ENCODE measurements at places on chromosomes 13 and 19.

GRCh38 chr19:52214241-52214640 is 24.4 kb downstream of the PPP2R1A start:
- peak; percentile 22 for DNase-seq

DNA sequence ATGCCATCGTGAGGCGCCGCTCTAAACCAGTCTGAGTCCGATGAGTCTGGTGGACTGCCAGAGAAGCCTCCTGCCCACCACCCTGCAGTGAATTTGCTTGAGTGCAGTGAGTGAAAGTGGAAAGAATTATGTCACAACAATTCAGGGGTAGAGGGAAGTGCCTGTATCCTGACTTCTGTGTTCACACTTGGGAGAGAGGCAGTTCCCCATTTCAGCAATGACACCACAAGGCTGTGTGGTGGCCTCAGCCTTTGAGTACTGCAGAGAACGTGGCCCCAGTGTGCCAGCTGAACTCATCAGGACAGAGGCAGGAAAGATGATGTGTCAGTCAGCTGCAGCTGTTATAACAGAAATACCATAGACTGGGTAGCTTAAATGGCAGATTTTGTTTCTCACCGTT is 155.6 kb downstream of the COG6 start:
- DNase-seq = no peak

GRCh38 chr13:37288057-37288720 is 182.7 kb upstream of the CSNK1A1L start:
- no peak for DNase-seq

- DNase-seq = no peak
These were observed 55.2 kb downstream of the VWA8 start for GRCh38 chr13:41905600-41906254.

DNA sequence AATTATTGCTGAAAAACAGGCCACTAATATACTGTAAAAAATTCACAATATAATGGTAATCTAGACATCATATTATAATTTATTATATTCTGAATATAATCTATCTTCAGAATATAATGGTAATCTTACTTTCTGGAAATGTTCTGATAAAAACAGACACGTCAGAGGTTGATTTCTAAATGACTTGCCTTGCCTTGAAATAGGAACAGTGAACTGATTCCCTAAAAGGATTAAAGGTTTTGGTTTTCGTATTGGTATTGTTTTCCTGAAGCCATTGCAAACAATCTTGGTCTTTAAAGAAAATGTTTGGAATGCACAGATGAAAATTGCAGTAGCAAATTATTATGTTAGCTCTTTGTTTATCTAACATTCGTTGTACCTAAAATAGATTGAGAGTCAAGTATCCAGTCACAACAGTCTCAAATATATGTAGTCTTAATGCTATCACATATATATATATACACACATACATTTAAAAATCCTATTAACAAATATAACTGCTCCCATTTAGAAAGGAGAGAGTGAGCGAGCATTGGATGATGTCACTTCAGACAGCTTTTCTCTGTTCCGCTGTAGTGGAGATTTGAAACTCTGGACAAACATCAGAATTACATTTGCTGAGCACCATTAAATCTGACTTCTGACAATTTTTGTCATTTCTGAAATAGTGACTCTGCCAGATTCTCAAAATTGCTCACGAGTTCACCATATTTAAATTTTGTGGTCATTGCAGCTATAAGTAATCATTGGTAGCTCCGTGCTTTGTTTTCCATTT is 1.7 kb downstream of the ITM2B start:
- no peak for DNase-seq

GRCh38 chr13:23952796-23953195 is 55.5 kb upstream of the C1QTNF9B start:
- DNase-seq = no peak

DNA sequence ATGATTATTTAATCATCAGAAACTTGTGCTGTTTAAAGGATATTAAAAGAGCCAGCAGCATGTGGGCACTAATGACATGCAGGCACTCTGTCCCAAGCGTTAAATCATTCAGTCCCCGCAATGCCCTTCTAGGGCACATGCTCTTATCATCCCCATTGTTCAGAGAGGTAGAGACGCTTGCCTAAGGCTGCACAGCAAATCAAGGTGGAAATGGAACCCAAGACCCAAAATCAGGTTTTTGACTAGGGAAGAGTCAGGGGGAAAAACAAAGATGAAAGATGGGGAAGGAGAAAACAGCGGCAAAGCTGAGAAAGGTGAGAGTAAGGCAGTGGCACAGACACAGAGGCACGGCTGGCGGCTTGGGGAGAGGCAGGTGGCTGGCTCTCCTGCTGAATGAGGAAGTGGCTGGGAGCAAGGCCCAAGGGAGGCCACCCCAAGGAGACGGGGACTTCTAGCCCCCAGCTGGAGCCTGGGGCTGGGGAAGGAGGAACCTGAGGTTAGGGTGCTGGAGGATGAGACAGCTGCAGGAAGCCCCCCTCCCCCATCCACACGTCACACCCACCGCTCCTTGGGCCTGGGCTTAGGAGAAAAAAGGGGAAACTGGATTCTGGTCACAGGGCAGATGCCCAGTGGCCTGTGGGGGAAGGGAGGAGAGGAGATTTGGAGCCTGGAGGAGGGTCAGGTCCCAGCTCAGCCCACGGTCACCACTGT is 1.0 kb upstream of the TYROBP start:
- no peak for DNase-seq

DNA sequence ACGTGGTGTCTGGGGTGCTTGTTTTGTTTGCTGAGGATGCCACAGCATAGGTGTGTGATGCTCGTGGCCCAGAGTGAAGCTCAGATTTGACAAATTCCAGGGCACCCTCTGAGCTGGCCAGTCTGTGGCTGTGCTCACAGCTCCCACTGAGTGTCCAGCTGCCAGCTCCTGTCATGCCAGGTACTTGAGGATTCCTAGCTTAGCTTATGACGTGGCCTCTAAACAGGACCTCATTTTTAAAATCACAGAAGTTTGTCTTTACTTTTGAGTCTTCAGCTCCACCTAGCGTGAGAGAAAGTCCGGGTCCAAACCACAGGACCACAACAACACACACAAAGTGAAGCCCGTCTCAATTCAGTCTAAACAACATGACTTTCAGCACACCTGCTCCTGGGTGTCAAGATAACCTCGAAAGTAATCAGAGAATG is 117.3 kb downstream of the RAB20 start:
- no peak for DNase-seq

GRCh38 chr13:95246292-95247082 is 54.8 kb downstream of the ABCC4 start:
- DNase-seq = no peak

GRCh38 chr13:76853921-76854608 is 32.1 kb downstream of the KCTD12 start:
- no peak for DNase-seq

GRCh38 chr13:49125964-49126524 is 94.1 kb upstream of the MLNR start:
- DNase-seq = no peak

GRCh38 chr13:29515372-29515771 is 80.1 kb downstream of the SLC7A1 start:
- no peak for DNase-seq

GRCh38 chr13:39144941-39145533 is 106.8 kb downstream of the NHLRC3 start:
- DNase-seq = peak; percentile 68
